Kidney (tissue), 22 donors: ENCODE measurements at places on chromosomes 3 and 15. TPM values are rescaled to one million over a fixed set of nuclear protein-coding genes. Genes with fewer than 3 reads are reported as not detected.

DNA sequence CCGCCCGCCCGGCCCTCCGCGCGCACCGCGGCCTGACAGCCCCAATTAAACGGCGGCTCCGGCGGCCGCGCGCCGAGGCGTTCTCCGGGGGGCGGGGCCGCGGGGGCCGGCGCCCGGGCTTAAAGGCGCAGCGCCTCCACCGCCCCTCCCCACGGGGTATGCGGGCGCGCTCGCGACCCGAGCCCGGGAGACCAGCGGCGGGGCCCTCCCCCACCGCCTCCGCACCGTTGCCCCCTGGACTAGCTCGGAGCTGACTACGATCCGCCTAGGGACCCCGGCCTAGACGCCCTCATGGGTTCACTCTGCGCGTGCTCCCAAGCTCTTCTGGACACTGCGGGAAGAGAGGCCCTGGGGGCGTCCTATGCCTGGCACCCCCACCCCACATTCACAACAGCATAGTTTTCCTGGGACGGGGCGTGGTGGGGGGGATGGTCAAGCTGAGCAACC is at the start of gene DUSP7:
Gene DUSP7, minus strand, starts transcription at position 51 of the 447 bp plus-strand sequence. CDS start 205 bp downstream, outside the sequence.
- peak within 1 kb of the TSS; percentile 76 for H3K4me3 ChIP-seq
- peaks cover 3% of the 10 kb centered on the region for H3K36me3 ChIP-seq

PRR23B gene
- polyA plus RNA-seq: not detected

DNA sequence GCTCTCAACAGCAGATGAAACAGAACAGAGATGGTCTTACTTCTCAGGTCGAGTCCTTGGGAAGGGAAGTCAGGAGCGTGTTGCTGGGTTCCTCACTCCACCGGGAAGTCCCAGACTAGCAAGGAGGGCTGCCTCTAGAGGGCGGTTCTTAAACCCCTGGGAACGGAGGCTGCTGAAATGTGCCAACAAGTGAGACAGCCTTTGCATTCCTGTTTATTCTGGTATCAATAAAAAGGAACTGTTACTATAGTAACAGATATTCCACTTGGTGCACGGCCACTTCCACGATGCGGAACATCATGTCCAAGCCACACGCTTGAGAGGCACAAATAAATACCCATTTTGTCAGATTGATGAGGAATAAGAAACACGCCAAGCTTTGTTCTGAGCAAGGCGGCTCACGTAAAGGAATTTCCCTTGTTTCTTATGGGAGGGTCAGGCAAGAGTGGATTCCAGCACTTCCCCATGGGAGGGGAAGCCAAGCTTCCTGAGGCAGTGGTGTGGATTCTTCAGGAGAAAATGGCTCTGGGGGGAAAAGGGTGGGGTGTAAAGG is at the start of gene FAM107A:
Gene FAM107A, minus strand, starts transcription at position 123 of the 553 bp plus-strand sequence. CDS start 7,531 bp downstream, outside the sequence.
- H3K4me1 ChIP-seq: no peaks in the 10 kb centered on the region
- H3K27me3 ChIP-seq: no peaks in the 10 kb centered on the region
- H3K4me3 ChIP-seq: peak within 1 kb of the TSS; percentile 49
- no peak for DNase-seq

DNA sequence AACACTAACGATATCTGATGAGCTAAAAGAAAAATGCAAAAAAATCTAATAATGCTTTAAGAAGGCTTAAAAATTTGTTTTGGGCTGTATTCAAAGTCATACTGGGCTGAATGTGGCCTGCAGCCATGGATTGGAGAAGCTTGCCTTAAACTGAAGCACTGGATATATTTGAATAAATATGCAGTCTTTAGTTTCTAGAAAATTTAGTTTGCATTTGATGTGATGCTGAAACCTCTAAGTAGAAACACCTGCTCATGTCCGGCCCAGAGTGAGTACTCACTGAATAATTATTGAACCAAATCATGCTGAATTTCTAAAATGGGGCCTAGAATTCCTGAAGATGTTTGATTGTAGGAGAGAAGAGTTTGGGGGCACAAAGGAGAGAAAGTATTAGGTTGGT is 43.9 kb downstream of the ABHD5 start:
- no peaks in the 10 kb centered on the region for H3K27me3 ChIP-seq
- peaks cover 6% of the 10 kb centered on the region for H3K4me1 ChIP-seq
- no peak overlapping the region for H3K4me3 ChIP-seq
- no peaks in the 10 kb centered on the region for H3K36me3 ChIP-seq
- H3K27ac ChIP-seq: no peak overlapping the region
- no peak for DNase-seq

DNA sequence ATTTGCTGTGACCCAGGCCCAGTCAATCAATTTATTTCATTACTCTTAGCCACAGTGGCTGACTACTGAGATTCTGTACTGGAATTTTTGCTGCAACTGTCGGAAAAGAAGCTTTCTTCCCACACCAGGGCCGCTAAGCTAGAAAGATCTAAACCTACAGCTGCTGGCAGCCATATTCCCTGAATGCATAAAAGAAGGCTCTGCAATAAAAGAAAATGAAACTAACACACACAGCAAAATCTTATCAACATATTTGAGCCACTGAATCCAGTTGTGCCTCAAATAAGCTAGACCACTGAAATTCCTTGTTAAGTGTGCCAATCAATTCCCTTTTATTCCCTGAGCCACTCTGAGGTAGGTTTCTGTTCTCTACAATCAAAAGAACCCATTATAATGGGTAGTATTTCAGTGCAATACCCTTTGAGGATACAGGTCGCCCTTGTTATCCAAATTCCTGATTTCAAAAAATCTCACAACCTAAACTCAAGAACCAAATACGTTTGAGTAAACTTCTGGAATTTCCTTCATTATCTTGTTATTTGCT is 60.3 kb downstream of the MYO9A start:
- H3K36me3 ChIP-seq: no peaks in the 10 kb centered on the region
- H3K4me1 ChIP-seq: peaks cover 5% of the 10 kb centered on the region
